DMS153 (cell line): ENCODE measurements at places on chromosomes 5 and 9.

DNA sequence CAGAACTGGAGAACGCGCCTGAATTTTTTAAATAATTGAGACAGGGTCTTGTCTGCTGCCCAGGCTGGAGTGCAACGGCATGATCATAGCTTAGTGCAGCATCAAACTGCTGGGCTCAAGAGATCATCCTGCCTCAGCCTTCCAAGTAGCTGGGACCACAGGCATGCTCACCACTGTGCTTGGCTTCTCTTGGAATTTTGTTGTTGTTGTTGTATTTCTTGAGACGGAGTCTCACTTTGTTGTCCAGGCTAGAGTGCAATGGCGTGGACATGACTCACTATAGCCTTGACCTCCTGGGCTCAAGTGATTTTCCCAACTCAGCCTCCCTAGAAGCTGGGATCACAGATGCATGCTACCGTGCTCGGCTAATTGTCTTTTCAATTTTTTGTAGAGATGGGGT lies 58.4 kb upstream of the DAB2IP start:
- no peak for DNase-seq

DNA sequence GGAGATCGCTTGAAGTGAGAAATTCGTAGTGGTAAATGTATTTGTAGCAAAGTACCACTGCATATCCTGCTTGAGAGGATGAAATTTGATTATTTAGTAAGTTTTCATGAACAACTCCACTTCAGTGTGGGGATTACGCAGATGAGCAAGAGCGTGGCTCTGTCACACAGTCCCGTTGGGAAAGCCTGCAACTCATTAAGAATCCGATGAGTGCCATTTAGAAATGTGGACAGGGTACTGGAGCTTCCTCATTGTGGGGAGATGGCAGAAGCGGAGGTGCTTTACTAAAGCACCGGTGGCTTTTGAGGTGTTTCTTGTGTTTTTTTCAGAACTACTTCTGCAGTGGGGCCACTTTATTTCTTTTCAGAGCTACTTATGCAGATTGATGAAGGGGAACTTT lies 1.4 kb downstream of the TJP2 start:
- DNase-seq: no peak

DNA sequence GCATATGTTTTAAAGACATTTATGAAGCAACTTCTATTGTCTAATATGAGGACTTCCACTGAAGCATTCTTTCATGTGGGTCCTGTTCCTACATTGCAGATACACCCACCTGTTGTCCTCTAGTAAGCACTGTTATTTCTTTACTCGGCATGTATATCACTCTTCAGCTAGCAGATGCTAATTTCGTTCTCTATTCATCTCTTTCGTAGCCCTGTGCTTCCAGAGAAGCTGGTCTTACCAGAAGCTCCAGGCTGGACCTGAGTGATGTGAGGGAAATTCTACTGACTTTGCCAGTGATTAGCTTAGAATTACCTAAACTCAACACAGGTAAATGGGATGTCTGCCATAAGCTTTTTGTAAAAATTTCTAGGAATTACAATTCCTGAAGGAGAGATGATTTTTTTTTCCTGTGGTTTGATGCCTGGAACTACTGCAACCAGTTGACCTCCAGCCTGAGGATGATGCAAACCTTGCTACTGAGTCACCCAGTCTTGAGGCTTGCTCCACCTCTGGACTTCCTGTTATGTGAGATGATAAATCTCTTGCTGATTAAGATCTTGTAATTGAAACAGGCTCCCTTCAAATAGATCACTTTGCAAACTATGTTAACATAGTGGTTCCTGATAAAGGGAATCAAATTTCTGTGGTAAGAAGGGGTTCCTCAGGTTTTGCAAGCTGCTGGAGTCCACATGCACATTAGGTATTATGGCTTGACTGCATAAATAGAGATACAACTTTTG lies 52.2 kb upstream of the SPINK5 start:
- no peak for DNase-seq

DNA sequence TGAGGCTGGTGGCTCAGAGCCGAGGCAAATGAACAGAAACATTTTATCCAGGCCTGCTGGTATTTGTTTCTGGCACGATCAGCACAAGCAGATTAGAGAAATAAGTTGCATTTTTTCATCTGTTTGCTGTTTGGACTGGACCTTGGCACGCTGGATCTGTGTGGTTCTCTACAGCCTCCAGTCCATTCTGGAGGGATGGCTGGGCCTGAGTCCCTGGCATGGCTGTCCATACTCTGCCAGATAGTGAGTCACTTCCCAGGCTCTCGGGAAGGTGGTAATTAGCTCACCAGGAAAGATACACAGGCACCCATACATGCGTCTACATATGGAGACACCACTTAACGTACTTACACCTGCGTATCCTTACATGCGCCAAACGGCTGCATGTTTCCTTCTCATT lies 78.6 kb downstream of the SPRY4 start:
- DNase-seq: no peak

DNA sequence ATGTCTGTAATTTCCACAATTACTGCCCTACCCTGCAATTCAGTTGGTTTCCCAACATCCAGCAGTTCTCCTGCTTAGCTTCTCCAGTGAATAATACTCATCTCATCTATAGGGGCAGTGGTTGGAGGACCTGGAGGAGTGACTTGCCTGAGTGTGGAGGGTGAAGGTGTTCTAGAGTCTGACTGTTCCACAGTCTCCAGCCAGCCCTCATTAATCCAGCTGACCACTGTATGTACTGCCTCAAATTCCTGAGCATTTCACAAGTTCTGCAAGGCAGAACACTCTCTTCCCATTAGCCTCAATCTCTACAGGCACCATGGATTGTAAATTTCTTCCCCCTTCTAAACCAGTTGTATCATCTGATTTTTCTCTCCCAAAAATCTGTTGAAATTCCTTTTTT lies 147.4 kb upstream of the NFIL3 start:
- no peak for DNase-seq

DNA sequence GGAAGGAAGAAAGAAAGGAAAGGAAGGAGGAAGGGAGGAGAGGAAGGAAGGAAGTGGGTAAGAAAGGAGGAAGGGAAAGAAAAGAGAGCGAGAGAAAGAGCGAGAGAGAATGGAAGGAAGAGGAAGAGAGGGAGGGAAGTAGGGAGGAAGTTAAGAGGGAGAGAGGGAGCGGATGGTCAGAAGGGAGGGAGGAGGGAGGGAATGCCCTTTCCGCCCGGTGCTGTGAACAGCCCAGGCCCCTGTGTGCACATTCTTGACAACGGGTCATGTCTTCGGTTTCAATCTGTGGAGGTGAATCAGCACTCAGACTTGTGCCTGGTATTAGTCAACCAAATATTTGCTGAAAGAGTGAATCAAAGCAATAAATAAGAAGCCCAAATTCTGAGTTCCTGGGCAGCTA lies 39.2 kb downstream of the PRUNE2 start:
- no peak for DNase-seq

DNA sequence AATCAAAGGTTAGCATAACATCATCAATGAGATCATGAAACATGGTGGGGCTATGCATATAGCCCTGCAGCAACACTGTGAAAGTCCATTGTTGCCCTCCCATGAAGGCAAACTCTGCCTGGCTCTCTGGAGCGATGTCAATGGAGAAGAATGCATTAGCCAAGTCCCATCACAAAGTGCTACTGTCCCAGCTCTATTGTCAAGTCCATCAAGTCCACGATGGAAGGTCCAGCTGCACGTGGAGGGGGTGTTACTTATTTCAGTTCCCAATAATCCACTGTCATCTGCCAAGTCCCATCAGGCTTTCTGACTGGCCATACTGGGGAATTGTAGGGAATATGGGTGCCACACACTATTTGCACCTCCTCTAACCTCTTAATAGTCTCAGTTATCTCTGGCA lies 10.8 kb downstream of the DMAC1 start:
- no peak for DNase-seq

GRCh38 chr9:123727332-123727731 lies 202.6 kb downstream of the DENND1A start:
- no peak for DNase-seq

- DNase-seq: no peak
Measured at GRCh38 chr5:98364549-98364948, 408.9 kb upstream of the RGMB start.

- DNase-seq: no peak
Measured at GRCh38 chr5:149039506-149039905, 23.4 kb downstream of the SH3TC2 start.

DNA sequence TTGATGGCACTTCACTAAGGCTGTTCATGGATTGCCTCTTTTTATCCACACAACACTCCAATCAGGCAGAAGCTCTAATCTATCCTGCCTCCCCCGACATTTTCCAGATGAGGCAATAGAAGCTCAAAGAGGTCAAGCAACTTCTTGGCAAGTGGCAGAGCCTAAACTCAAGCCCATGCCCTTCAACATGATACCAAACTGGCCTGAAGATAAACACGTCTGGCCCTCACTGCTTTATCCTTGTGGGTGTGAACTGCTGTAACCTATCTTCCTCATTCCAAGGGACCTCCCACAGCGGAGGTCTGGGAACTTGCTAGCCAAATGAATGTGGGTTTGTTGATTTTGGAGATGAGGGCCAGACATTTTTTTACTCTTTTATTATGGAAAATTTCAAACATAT lies 9.5 kb downstream of the SLC35A4 start:
- no peak for DNase-seq

DNA sequence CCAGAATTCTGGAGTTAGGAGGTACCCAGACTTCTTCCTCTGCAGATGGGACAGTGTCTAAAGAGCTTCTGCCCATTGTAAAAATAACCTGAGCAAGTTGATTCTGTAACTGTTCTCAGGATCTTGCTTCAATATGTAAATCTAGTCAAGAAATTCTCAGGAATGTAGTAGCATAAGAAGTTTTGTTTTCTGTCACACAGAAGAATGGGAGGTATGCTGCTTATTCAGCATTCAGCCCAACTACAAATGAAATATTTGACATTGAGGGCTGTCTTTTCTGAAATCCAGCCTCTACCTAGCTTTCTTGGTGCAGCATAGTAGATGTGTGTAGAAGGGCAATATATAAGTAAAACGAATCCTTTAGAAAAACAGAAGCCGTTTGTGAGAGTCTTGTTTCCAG lies 13.8 kb downstream of the MACIR start:
- DNase-seq: no peak

DNA sequence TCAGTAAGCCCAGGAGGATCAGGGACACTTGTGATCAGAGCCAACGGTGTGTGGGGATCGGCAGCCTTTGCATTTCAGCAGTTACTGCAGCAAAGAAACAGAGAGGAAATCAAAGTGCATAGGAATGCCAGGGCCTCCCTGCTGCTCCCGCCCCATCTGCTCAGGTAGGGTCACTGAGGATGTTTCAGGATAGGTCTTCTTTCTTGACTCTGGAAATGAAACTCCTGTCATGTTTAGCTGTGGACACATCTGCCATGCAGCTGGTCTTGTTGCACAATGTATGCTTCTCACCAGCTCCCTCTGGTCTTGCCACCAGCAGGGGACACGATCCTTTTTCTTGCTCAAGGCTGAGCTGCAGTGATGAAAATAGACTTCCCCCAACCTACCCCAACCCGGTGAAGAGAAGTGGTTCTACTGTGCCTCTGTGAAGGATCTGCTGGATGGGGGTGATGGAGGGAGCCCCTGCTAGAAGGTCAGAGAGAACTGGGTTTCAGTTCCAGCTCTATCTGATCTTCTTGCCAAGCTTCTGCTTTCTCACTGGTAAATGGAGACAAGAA lies 185.2 kb upstream of the KLF4 start:
- DNase-seq: no peak

GRCh38 chr9:14479163-14479560 lies 165.2 kb upstream of the NFIB start:
- DNase-seq: no peak

- DNase-seq: peak; percentile 1
Measured at GRCh38 chr5:59893429-59894227, at the start of gene PDE4D. TSS of gene PDE4D (minus strand) at chr5:59893726.

- DNase-seq: no peak
Measured at GRCh38 chr9:99516657-99517049, 294.6 kb downstream of the SEC61B start.

DNA sequence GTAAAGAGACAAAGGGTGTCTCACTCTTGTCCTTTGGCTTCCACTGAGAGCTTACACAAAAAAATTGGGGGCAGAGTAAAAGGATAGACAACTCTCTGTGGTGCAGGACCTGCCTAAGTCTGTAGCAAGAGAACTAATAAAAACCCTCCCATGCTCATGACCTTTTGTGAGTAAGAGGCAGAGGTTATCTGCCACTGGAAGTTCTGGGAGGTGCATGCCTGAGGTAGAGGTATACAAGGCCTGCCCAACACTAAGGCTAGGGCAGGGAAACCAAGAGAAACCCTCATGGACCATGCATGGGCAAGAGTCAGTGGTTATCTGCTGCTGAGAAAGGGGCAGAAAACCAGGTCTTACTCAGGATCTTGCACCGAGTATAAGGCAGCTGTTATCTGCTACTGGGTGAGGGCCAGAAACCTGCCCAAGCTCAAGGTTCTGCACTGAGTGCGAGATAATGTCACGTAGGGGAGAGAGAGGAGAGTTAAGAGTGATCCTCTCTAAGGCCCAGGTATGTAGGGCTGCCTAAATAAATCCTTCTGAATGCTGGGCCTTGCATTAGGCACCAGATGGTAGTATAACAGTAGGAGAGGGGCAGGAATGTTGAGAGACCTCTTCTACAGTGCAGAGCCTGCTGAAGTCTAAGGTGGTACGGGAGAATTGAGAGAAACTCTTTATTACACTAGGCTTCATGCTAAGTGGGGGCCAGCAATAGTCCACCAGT lies 143.4 kb downstream of the MACROH2A1 start:
- DNase-seq: no peak

DNA sequence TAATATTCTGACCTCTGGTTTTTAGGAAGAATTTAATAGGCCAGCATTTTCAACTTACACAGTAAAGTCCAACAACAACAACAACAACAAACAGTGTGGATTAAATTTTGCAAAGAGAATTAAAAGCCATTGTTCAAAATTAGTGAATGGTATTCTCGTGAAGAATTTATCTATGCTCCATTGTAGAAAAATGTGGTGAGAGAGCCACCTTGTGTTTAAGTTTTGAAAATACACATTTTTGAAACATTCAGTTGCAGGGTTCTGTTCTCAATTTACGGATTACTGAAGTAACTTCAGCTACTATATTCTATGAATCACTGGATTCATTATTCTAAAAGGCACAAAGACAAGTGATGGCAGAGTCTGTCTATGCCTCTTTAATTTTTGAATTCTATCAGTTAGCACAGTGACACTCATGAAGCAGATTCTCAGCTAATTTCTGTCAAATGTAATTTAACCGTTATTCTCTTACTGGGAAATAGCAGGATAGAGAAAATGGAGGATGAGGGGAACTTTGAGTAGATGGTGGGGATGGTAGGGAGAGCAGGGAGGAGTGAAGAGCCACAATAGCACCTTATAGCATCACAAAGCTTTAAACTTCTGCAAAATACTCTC lies 11.0 kb downstream of the CCDC152 start:
- DNase-seq: peak; percentile 21

GRCh38 chr5:137158691-137159090 lies 340.4 kb downstream of the SPOCK1 start:
- DNase-seq: no peak

GRCh38 chr9:68522131-68522530 lies 18.6 kb downstream of the TMEM252 start:
- peak; percentile 10 for DNase-seq

- DNase-seq: peak; percentile 83
Measured at GRCh38 chr9:124222918-124223720, 34.6 kb upstream of the NEK6 start.

DNA sequence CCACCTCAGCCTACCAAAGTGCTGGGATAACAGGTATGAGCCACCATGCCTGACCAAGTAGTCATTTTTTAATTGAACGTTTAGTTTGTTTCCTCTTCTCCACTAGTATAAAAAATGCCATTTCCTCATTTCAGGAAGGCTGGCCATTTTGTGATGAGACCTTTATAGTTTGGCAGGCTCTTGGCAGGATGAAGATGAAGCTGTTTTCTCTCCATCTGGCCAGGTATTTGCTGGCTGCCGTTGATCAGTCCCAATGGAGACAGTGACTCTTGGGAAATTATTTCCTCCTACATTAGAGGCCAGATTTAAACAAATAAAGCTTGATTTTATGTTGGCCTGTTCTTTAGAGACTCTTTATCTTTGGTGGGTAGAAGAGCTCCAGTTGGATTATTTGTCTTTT lies 199.0 kb downstream of the ARHGAP26 start:
- no peak for DNase-seq
